EL (cell line): ENCODE measurements at places on chromosomes 1 and 21.

GRCh38 chr21:31618696-31619430 is 40.6 kb upstream of the SOD1 start:
- no peak for DNase-seq

DNA sequence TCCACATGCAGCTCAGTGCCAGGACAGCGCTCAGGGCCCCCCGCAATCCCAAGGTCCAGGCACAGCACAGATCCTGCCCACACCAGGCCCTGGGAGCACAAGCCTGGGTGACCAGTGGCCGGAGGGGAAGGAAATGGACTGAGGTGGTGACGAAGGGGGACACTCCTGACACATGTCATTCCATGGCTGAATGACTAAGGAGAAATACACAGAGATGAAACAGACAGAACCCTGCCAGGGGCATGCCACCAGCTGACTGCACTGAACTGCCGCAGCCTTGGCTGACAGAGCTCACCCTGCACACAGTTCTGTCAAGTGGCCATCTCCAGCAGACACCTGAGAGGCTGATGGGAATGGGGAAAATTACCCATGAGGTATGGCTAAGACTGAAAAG is 56.1 kb downstream of the HSF2BP start:
- no peak for DNase-seq

GRCh38 chr1:63321785-63322113 is 618 bp upstream of the FOXD3 start:
- no peak for DNase-seq

- no peak for DNase-seq
These were observed 7.2 kb upstream of the ATP1A1 start for GRCh38 chr1:116365857-116366256.

DNA sequence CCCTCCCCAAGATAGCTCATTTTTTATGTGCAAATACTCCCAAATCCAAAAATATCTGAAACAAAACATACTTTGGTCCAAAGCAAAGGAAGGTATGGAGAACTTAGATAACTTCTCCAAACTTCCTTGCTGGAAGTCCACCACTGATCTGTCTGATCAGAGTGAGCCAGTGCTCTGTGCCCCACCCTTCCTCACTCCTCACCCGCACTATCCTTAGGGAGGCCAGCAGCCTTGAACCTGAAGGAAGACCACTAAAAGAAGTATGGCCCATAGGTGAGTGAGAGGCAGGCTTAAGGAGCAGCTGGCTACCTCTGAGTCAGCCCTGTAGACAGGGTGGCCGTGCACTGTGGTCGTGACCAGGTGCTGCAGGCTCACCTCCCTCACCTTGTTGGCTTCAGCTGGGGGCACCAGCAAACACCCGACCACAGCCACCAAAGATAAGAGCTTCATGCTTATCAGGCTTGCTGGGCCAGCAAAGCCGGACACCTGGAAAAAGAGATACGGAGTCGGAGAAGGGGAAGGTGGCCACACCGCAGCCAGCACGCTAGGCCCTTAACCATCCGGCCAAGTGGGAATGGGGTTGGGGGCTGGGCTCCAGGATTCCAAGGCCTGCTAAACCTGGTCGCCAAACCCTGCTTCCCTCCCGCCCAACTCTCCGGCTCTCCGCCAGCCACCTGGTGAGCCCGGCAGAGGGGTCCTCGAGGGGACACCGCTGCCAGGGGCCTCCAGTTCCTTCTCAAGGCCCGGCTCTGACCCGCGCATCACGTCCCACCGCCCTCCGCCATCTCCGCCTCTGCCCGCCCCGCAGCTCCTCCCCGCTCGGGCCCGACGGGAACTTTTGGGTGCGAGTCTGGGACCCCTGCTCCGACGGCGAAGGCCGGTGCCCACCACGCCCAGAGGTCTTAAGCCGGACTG is 543 bp downstream of the TMEM9 start:
- DNase-seq = no peak

GRCh38 chr1:31511848-31512615 is 64.3 kb upstream of the TINAGL1 start:
- no peak for DNase-seq

DNA sequence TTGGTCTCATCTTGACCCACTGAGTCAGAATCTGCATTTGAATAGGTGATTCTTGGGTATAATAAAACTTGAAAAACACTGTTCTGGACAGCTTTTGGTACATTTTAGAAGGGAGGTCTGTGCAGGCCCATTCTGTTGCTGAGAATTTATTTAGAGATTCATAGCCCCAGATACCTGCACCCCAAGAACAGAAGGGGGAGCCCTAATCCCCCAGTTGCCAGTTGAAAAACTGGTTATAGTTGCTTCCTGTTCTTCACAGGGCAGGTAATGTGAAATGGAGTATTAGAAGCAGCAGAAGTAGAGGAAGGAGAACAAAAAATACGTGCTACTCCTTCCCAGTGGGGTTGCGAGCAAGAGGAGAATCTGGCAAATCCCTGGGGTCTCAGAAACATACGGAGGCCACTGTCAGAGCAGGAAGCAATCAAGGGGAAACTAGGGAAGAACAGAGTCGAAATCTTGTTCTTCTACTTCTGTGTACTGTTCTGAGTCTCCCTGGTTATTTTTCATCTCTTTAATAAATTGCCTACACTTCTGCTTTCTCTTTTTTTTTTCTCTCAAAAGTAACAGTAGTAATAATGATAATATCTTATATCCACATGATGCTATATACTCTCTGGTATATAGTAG is 4.6 kb upstream of the CLCA2 start:
- peak; percentile 35 for DNase-seq

GRCh38 chr1:66351913-66352312 is 182.0 kb upstream of the SGIP1 start:
- DNase-seq = no peak

GRCh38 chr1:9907441-9907840 is 2.6 kb downstream of the CTNNBIP1 start:
- no peak for DNase-seq

- peak; percentile 33 for DNase-seq
These were observed 9.5 kb upstream of the DEGS1 start for GRCh38 chr1:224173523-224173922.

DNA sequence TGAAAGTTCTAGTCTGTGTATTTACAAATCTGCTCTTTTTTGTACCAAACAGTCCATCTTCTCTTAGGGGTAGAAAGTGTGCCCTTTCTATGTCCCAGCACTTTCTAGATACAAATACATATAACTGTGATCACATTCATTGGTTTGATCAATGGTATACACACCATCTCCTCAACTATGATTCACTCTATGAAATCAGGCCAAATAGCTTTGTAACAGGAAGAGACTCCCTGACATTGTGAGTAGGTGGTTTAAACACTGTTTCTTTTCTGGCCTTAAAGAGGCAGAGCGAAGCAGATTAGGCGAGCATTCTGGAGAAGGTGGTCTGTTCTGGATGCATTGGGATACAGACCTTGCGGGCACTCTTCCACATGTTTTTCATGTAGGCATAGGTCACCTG is 39.3 kb upstream of the EXOSC10 start:
- DNase-seq = peak; percentile 43

GRCh38 chr1:2979191-2980072 is 41.8 kb upstream of the ACTRT2 start:
- DNase-seq = no peak

DNA sequence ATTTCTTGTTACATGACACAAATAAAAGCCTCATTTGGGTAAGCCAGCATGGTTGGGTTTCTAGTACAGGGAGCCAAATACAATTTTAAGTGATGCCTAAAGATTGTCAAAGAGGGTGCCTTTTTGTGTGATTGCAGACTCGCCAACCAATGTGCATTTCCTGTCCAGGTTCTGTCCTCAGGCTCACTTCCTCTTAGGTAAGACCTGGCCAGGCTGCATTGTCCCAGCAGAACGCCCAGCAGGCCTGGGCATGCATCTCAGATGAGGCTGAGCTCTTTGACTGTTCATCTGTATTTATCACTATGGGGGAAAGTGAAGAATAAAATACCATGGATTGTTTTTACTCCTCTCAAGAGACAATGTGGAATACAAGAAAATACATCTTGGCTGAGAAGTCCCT is 49.7 kb downstream of the KCNC4 start:
- DNase-seq = no peak

DNA sequence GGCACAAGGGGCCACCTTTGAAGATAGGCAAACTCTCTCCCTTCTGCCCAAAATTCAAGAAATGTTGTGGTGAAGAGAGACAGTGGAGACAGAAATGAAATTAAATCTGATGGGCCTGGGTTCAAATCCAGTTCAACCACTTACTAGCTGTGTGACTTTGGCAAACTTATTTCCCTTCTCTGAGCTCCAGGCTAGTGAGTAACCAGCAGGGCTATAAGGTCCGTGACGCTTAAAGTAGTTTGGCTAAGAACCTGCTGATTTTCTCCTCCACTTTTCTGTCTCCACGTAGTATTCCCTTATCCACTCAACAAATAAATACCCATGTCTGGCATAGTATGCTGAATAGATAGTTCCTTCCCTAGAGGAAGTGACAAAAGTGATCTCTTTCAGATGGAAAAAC is 1.9 kb downstream of the SLC2A1 start:
- DNase-seq = no peak

- DNase-seq = no peak
These were observed 129.6 kb downstream of the CLEC20A start for GRCh38 chr1:178367151-178367550.

DNA sequence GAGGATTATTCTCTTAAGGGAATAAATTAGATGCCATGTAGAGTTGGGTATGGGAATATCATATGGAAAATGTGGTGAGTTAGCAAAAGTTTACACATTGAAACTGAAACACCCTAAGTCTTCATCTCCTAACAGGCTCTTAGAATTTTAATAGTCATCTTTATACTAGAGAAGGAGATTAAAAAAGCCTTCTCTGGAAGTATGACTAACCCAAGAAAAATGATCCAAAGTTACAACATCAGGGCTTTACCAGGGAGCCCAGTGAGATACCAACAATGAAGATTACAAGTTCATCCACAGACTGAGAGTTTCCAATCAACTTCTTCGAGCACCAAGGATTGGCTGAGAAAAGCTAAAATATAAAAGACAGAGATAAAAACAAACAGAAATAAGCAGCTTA is 70.0 kb upstream of the KIAA0040 start:
- no peak for DNase-seq

DNA sequence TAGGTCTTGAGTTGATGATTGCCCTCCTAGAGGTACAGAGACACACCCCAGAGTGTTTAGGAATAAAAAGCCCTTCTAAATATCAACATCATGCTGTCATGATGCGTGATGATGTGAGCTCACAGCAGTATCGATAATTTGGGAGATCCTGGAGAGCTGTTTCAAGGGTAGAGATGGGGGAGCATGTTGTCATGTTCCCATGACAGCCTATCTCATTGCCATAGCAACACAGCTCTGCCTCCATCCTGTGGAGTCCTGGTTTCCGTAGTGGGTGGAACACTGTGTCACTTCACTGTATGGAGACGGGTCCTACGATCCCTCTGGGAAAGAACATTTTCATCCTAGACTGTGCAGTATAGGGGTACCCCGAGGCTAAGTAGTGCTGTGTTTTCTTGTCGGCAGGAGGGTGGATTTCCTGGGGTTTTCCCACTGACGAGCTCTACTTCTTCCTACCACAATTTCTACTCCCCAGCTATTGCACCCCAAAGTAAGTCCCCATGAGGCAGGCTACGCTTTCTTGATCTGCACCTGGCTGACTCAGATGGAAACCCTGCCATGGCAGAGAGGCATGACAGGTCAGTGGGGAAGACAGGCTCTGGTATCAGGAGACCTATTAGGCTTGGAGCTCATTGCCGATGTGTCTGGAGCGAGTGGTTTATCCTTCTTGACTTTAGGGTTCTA is 7.2 kb downstream of the KISS1 start:
- DNase-seq = no peak

GRCh38 chr1:179910934-179911333 is 28.8 kb downstream of the TOR1AIP1 start:
- no peak for DNase-seq

- no peak for DNase-seq
These were observed 3.5 kb downstream of the CHODL start for GRCh38 chr21:18248171-18248570.

- DNase-seq = no peak
These were observed 165.5 kb downstream of the RERE start for GRCh38 chr1:8651962-8652361.

DNA sequence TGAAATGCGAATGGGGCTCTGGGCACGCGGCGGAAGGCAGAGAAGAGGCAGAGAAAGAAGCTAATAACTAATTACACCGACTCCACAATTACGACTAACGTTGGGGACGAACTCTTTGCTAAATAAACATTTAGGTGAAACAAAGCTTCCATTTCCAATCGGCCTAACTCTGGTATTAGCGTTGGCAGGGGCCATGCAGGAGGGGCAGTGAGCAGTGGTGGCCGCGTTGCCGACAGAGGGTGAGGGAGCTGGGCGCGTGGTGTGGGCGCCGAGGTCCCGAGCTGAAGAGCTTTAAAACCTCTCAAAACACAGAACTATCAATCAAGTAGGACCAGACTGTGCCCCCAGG is 553 bp upstream of the NDUFV3 start:
- DNase-seq = no peak

GRCh38 chr1:244022311-244022710 is 28.8 kb upstream of the ZBTB18 start:
- DNase-seq = peak; percentile 78

GRCh38 chr1:48038270-48038767 is 41.1 kb upstream of the TRABD2B start:
- DNase-seq = no peak

DNA sequence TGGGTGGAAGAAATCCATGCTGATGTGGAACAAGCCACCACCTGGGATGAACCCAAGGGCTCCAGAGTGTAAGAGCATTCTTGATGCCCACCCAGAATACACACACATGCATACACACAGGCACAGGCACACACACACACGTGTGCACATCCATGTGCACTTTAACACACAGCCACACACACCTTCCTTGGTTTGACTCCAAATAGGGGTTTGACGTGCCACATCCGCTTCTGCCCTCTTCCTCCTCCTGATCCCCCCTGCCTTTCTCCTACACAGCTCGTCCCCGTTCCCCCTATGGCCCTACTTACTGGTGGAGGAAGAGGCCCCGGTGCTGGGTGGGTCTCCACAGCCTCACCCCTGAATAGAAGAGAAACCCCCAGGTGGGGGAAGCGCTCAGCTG is 16.0 kb downstream of the SPATA21 start:
- DNase-seq = no peak

- no peak for DNase-seq
These were observed 46.5 kb downstream of the ELK4 start for GRCh38 chr1:205585169-205585834.

DNA sequence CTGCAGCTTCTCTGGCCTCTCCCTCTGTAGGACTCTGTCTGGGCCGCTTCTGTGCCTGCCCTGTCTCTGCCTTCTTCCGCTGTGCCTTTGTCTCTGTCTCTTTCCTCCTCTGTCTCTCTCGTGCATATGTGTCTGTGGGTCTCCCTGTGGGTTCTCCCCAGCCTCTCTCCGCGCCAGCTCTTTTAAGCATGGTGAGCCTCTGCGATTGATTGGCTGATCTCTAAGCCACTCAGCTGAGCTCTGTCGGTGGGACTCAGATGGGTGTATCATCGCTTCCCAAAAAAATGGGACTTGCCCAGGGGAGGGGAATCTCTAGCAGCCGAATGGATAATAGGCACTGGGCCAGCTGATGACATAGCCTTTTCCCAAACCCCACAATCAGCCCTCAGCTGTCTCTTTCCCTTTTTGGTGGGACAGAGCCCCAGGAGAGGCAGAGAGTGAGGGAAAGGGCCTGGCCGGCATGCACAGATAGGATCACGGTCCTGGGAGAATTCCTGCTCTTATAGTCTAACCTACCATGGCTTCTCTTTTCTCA is at the start of gene ADAMTS4:
Gene ADAMTS4 (minus strand): TSS at position 158 of the 535 bp plus-strand sequence. CDS start 427 bp downstream, outside the sequence.
- DNase-seq = peak; percentile 94
